ENCODE measurements at places on chromosomes 1 and 21. TPM values are rescaled to one million over a fixed set of nuclear protein-coding genes. Genes with fewer than 3 reads are reported as not detected.

DNA sequence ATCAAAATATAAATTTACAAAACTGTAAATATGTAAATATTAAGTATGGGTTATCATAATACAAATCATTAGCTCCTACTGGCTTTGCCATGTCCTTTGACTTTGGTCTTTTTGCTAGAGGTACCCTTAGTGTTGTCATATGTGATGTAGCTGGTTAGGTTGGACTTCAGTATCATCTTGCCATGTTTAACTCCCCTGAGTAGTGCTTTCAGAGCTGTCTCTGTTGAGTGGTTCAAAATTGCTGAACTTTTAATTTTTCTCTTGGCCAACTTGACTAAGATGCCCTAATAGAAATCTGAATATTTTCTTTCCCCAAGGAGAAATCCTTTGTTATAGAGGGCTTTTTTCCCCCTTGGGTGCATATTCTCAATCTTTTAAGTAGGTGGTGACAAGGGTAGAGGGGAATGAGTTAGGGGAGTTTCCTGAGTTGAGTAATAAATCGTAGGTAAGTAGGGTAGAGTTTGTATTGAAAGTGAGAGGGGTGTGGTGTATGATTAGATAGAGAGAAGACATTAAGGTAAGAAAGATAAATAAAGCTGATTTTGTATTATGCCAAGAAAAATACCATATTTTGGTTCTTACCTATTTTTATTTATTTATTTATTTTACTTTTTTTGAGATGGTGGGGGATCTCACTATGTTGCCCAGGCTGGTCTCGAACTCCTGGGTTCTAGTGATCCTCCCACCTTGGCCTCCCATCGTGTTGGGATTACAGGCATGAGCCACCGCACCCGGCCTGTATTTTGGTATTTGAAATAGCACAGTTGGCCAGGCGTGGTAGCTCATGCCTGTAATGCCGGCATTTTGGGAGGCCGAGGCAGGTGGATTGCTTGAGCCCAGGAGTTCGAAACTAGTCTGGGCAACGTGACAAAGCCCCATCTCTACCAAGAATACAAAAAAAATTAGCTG is 21.8 kb downstream of the RPRD2 start:
- no peak for DNase-seq

DNA sequence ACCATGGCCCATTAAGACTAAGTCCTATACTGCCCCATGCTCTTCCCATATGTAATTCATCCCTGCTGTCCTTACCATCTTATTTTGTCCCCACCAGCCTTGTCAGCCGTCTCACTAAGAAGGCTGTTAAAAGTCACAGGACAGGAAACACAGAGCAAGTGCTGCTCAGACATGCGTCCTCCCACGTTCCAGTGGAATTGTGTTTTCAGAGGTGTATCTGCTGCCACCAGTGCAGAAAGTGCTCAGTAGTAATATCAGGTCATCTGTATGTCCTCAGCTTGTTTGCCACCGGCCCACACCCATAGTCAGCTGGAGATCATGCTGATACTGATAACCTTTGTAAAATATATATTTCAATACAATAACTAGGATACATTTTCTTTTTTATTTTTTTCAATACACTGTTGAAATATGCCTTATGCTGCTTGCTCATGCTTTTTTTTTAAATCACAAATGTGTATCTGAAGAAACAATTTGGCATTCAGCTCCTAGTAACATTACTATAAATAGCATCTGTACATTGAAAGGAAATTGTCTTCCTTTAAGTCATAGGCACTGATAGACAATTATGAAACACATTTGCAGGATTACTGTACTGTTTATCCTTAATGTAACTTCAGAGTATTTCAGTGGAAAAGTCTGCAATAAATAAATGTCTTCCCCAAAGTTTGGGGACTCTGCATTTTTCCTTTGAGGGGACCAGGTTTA is 156.9 kb downstream of the EDEM3 start:
- DNase-seq, result no peak

CA6 gene
- total RNA-seq, result not detected

PIGK gene
- 38.5 TPM for total RNA-seq

PLEKHO1 gene
- 32.7 TPM for total RNA-seq

DNA sequence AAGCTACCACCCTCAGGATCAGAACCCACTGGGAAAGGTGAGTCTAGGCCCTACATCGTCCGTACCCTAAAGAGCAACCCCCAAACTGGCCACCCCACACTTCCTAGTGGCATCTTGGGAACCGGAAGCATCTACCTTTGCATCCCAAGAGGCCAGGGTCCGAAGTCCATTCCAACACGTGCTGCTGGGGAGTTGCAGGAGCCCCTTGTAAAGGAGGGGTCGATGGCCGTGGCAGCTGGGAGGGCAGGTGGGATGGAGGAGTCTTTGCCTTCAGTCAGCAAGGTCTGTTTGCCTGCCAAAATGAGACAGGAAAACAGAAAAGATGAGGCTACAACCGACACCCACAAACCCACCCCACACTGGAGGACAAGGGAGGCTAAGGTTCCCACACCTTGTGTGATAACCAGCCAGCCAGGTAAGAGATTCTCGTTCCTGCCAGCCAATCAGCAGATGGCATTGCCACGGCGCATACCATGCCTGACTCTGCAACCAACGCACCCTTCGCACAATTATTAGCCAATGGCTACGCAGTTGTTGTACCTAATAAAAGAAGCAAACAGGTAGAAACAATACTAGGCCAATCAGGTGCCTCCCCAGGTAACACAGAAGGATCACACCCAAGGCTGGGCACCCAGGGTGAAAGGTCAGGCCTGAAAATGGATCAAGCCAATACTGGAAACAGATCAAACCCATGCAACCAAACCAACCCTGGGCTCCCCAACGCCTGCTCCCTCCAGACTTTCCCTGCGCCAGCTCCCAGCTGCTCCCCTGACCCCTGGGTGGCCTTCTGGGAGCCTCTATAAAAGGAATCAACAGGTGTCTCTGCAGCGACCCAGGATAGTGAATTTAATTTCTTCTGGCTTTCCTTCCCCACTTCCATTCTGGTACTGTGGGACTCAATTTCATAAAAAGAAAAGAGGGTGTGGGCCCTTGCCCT is 35.6 kb downstream of the CASZ1 start:
- no peak for DNase-seq

GRCh38 chr1:179205284-179205683 is 24.2 kb downstream of the ABL2 start:
- DNase-seq, result no peak

GRCh38 chr1:36787312-36787913 is 246.9 kb downstream of the GRIK3 start:
- no peak for DNase-seq

GRCh38 chr1:115233598-115233997 is 104.5 kb downstream of the NGF start:
- no peak for DNase-seq

- no peak for DNase-seq
Measured at GRCh38 chr1:204155881-204156280, 4.0 kb upstream of the ETNK2 start.

DNA sequence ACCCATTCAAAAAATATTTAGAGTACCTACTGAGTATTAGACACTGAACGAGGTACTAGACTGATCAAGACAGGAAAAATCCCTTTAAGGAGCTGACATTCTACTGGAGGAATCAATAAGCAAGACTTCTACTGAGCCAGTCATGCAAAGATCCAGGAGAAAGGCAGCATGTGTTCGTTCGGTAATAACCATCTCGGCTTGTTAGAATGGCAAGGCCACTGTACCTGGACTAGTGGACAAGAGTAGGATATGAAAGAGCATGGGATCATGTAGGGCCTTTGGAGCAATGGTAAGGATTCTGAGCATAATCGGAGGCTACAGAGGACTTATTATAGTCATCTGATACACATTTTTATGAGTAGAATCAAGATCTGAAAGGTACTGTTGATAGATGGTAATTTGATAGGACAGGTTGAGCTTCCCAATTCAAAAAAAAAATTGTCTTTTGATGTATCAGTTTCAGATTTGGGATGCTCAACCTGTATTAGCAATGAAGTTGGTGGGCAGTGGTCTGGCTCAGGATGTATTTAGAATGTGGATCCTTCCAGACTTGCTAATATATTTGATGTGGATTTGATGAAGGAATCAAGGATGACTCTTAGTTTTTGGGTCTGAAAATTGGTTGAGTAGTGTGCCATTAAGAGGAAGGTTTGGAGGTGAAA is 2.3 kb downstream of the COX20 start:
- peak; percentile 36 for DNase-seq

- DNase-seq, result no peak
Measured at GRCh38 chr1:214004795-214005194, 17.0 kb downstream of the PROX1 start.

DOCK7 gene
- 34.0 TPM for total RNA-seq

DNA sequence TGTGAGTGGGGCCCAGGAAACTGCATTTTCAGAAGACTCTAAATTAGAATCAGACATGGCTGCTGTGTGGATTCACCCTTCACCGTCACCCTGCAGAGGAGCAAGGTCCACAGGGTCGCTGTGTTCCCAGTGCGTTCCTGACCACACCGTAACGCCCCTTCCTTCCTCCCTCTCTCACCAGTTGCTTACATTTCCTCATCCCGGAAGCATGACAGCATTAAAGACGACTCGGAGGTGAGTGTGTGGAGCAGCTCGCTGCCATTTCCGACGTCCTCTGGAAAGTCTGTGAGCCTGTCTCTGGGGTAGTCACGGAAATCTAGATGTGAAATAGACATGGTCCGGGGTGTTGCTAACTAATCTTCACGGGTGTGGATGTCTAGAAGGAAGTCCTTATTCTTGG is 45.9 kb downstream of the FAAP20 start:
- no peak for DNase-seq

CTSK gene
- 16.8 TPM for total RNA-seq

TOE1 gene
- 10.4 TPM for total RNA-seq

HES4 gene
- total RNA-seq, result 32.0 TPM

MARK1 gene
- 5.3 TPM for total RNA-seq

SERBP1 gene
- total RNA-seq, result 151 TPM

DNA sequence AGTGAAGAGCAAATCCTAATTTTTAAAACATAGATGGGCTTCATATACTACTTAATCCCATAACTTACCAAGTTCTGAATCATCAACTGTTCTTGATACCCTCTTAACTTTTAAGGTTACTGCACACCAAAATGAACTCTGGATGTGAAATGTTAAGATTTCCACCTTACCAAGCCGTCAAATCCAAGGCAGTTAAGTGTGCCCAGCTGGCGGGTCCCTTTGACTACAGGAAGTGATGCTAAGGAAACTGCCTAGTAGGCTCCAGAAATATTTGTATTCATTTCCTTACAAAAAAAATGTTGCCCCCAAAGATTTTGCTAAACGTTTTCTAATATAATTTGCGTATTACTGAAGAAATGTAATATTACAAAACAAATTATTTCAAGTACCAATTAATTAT is 10.7 kb downstream of the NRIP1 start:
- no peak for DNase-seq

KCND3 gene
- total RNA-seq, result 12.6 TPM

DNA sequence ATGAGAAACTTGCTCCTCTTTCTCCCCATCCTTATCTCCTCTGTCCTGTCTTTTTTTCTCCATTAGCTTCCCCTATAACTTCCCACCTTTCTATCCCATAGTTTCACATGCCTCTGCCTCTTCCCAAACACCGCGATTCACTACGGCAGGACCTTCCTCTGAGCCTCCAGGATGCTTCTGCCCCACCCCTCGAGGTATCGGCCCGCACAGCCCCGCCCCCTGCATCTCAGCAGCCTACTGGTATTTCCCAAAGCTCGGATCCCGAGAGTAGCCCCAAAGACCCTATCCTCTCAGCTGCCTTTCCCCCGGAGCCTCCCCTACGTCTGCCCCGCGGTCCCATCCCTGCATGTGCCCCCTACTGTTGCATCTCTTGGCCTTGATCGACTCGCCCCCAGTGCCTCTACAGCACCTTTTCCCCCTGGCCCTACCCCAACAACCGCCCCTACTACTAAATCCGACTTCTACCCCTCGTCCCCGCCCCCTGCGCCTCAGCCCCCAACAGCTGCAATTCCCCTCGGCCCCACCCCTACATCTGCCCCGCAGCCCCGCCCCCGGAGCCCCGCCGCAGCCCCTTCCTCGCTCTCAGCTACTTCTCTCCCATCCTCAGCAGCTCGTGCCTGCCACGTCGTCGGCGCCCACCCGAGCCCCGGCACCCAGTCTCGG is 512 bp downstream of the PIAS3 start:
- DNase-seq, result peak; percentile 62

KIF26B gene
- 10.7 TPM for total RNA-seq

COG2 gene
- total RNA-seq, result 30.7 TPM

DNA sequence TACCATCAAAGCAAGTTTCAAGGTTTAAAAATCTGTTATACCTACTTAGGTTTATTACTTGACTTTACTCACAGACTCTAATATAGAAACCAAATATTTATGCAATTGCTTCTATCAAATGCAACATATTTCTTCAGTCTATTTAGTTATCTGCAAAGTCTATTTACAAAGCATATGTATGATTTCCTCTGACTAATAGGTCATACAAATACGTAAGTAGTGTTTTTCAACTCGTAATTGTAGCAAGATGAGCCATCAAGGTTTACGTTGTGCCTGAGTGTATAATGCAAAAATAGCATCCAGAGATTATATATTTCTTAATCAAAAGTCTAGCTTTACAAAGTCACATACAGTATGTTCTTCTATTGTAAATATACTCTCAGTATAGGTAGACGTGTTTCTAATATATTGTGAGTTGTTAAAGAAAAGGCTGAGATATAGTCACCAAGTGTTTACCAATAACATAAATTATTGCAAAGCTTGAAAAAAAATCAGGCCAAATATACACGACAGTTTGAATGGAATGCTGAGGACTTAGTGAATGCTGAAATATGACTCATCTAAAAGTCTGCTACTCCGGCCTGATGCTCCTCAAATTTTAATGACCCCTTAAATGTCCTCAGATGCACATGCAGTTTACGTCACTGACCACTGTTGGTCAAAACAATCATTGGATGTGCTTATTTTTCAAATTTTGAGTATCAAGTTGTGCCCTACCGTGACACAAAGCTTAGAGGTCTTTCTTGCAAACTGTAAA is 48.4 kb downstream of the ADAMTS5 start:
- no peak for DNase-seq

XCL1 gene
- not detected for total RNA-seq

BGLAP gene
- 1.8 TPM for total RNA-seq

GRCh38 chr1:101769520-101769919 is 227.2 kb downstream of the OLFM3 start:
- no peak for DNase-seq

HORMAD1 gene
- total RNA-seq, result 0.13 TPM

KRTAP13-2 gene
- total RNA-seq, result not detected

DNA sequence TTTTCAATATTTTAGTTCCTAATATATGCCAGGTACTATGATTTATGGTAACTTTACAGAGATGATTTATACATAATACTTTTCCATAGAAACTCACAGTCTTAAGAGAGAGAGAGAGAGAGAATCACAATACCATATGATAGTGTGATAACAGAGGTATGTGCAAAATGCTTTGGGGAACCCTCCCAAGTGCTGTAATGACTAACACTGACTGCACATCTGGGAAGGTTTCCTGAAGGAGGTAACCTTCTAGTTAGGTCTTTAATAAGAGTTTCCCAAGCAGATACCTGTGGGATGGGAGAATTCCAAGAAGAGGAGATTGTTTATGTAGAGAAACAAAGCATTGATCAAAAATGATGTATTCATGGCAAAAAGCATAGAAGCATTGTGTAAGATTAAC is 34.6 kb upstream of the PIGC start:
- DNase-seq, result no peak

- no peak for DNase-seq
Measured at GRCh38 chr1:153745417-153745816, 17.6 kb downstream of the INTS3 start.
